Cortex of kidney (tissue), 1 donor: ENCODE measurements at places on chromosomes 12 and 14.

GRCh38 chr14:71022939-71023338 lies 115.7 kb downstream of the PCNX1 start:
- no peak for DNase-seq

DNA sequence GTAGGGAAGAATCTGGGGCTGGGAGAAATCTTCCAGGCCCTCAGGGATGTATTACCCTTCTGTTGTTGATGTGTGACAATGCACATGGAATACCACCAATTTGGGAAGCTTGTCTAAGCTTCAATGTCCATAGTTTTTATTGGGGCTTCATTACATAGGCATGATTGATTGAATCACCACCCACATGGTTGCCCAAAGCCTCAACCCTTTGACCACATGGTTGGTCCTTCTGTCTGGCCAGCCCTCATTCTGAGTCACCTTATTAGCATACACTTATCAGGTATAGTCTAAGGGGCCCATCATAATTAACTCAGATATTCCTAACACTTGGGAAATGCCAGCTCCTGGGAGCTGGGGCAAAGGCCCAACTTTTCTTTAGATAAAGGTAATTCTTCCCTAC lies 93.3 kb downstream of the AKAP6 start:
- no peak for DNase-seq

- no peak for DNase-seq
Measured at GRCh38 chr12:78959556-78959955, 95.0 kb downstream of the SYT1 start.

GRCh38 chr12:67573566-67573965 lies 75.0 kb upstream of the DYRK2 start:
- DNase-seq = no peak

DNA sequence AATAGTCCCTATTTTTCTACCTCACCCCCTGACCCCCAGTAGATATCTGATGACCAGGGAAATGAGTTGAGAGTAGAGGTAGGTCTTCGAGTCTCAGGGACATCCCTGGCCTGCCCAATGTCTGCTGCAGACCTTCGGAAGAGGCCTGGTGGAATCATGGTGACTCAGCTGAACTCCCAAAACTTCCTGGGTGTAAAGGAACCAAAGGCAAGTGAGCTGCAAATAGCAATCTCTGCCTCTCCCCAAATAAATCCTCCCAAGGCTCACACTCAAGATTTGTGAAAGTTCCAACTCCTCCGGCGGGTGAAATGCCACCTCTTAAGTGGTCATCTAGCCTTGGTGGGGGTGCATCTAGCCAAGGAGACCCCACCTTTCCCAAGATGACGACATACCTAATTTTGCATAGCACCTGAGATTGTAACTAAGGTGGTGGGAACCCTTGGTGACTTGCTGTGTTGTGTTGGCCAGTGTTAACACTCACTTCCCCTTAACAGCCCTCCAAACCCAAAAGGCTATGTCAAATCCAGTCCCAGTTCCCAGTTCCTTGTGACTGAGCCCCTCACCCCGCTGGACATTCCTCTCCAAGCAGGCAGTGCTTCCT lies 6.3 kb downstream of the ZFP36L1 start:
- DNase-seq = no peak

- no peak for DNase-seq
Measured at GRCh38 chr12:54040148-54040494, 7.3 kb downstream of the HOXC5 start.

DNA sequence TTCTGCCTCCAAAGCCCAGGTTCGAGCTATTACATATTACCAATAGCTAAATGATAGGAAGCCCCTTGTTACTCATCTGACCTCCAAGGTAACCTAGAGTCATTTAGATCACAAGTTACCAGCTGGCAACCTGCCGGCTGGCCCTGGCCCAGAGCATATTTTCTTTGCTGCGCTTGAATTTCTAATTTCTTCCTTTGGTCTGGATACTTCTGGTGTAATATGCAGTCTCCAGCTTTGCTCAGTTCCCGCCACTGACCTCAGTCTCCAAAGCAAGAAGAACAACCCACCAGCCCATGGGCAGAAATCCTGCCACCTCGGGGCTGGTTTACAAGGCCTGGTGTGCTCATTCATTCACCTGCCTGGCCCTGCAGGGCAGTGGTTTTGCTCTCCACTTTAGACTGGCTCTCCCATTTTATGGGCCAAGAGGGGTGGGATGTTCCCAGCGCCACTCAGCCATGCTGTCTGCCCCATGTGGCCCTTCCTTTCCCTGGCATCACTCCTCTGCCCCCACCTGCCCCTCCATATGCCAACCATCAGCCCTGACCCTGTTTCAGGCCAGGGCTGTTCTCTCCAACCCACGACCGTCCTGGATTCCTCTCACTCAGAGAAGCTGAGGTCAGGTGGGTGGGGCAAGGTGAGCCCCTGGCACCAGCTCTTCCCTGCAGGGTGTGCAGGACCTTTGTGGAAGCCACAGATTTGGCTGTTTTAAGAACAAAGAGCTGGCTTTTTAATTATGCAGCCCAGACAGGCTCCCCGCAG lies 76.0 kb downstream of the PRIMA1 start:
- no peak for DNase-seq

GRCh38 chr12:64059685-64060084 lies 162.4 kb downstream of the KICS2 start:
- no peak for DNase-seq

GRCh38 chr12:5809586-5809985 lies 135.5 kb downstream of the ANO2 start:
- no peak for DNase-seq

- DNase-seq = no peak
Measured at GRCh38 chr12:52005903-52006703, 643 bp upstream of the TAMALIN start.

DNA sequence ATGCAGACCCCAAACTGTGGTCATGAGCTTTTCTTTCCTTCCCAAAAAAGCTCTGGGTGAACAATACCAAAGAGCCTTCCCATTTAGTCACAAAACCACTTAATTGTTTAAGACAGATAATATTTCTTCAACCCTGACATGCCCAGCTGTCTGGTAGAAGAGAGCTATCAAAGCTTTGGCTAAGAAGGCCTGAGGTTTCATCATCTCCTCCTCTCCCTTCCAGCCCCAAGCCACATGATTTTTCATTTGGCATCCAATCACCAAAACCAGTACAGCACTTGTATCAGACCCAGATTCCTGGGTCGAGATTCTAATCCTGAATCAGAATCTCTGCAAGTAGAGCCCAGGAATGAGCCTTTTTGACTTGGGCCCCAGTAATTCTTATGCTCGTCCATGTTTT lies 199.6 kb upstream of the TMEM260 start:
- no peak for DNase-seq

GRCh38 chr12:110785240-110785639 lies 42.5 kb upstream of the PPP1CC start:
- no peak for DNase-seq

DNA sequence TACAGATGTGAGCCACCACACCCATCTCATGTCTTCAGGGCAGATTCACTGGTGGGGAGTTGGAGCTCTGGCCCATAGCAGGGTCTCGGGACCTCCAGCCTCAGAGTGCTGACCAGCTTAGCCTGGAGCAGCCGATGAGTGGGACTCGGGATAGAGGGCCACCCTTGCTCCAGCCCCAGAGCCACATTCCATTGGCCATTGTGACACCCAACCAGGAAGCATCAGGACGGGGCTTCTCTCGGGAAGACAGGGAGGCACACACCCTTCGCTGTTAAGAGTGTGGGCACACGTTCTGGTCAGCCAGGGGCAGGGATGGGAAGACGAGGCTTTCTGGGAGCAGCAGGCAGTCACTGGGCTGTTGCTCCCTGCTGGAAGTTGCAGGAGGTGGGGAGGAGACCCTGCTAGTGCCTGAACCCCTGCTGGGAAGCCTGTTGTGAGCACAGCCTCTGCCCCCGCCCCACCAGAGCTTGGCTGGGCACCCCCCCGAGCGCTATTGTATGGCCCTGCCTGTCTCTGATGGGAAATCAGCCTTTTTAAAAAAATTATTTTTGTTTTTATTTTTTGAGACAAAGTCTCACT lies 1.6 kb downstream of the ADGRD1 start:
- no peak for DNase-seq

GRCh38 chr12:93824514-93825500 lies 147.6 kb downstream of the CRADD start:
- DNase-seq = no peak

- no peak for DNase-seq
Measured at GRCh38 chr12:108914121-108914531, 34.2 kb downstream of the DAO start.

GRCh38 chr12:96057986-96058553 lies 22.7 kb upstream of the LTA4H start:
- DNase-seq = no peak

GRCh38 chr14:20435582-20436362 lies at the start of gene KLHL33:
Gene KLHL33 (minus strand): TSS chr14:20436166. CDS start chr14:20435811, 355 bp downstream.
- no peak for DNase-seq

DNA sequence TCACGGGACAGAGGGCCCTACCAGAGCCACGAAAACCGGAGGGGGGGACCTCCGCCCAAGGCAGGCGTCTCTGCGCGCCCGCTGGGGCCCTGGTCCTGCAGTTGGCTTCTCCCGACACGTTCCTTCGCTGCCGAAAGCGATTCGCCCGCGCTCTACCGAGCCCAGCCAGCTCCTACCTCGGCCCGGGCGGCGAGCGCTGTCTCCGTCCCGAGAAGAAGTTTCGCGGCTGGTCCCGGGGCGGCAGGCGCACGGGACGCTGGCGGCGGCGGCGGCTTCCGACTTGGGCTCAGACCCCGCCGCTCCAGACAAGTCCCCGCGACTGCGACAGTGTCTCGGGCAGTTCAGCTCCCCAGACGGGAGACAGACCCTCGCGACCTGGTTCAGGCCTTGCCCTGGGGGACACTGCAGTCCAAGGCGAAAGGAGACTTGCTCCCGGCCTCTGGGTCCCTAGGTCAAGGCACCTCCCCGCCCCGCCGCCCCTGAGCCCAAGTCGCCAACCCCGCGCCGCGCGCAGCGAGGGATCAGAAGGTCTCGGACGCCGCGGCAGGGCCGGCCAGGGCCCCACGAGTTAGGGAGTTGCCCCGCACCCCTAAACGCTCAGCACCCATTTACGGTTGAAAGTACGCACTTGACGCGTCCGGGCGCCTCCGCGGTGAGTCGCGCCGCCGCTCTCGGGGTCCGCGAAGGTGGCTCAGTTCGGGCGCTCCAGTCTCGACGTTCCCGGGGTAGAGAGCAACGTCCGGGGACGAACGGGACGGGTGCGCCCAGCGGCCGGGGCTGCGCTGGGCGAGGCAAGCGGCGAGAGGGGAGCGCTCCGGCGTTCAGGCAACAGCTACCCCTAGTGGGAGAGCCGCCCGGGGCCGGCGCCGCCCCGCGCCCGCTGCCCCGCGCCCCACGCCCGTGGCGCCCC lies 1.4 kb upstream of the DIO3 start:
- DNase-seq = no peak

- no peak for DNase-seq
Measured at GRCh38 chr12:110704750-110705149, 15.8 kb upstream of the HVCN1 start.

DNA sequence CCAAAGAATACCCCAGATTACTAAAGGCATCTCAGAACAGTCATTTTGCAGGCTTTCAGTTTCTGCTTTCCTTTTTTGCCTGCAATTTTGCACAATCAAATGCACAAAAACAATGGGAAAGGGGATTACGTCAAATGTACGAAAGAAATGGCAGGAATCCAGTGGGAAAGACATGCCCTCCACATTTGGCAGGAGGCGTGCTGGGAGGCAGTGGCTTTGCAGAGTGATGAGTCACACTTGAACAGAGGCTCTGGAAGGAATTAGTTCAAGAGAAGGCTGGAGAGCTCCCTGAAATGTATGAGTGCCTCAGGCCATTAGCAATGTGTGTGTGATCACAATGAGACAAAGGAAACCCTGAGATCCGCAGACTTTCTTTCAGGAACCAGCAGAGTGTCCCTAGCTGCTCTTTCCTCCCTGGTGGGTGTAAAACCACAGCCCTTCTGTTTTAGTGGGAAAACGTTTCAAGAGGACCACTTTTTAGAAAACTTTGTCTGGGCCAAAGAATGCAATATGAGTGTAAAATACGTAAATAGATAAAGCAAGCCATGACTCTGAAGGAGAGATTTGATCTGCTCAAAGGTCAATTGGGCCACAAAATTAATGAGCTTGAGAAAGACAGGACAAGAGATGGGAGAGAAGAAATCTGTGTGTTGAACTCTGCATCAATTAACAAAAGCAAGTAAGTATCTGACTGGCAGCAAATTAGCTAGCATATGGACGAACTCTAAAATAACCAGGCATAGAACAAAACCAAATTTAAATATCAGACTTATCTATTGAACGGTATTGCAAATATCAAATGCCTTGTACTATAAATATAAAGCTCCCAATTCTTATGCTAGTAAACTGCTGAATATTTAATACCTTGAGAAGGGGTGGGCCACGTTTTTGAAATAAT lies 155.4 kb upstream of the PDE3A start:
- no peak for DNase-seq

DNA sequence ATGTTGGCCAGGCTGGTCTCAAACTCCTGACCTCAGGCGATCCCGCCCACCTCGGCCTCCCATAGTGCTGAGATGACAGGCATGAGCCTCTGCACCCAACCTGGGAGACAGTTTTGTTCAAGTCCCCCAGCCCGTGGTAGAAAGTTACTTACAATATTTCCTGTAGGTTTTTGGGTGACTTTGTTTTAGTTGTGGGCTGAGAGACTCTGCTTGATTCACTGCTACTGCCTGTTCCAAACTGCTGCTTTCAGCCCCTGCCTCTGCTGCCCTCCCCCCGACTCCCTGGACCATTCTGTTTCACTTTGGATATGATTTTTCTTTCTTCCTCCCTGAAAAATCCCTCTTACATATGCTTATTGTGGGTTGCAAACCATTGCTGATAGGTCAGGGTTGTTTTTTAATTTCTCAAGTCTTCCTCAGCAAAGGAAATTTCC lies 13.4 kb upstream of the PCNX1 start:
- DNase-seq = no peak

- no peak for DNase-seq
Measured at GRCh38 chr12:70268972-70269371, 25.7 kb downstream of the CNOT2 start.

GRCh38 chr12:49366652-49367380 lies 446 bp upstream of the SPATS2 start:
- no peak for DNase-seq

- DNase-seq = no peak
Measured at GRCh38 chr14:34228650-34228976, 233.4 kb downstream of the SPTSSA start.

DNA sequence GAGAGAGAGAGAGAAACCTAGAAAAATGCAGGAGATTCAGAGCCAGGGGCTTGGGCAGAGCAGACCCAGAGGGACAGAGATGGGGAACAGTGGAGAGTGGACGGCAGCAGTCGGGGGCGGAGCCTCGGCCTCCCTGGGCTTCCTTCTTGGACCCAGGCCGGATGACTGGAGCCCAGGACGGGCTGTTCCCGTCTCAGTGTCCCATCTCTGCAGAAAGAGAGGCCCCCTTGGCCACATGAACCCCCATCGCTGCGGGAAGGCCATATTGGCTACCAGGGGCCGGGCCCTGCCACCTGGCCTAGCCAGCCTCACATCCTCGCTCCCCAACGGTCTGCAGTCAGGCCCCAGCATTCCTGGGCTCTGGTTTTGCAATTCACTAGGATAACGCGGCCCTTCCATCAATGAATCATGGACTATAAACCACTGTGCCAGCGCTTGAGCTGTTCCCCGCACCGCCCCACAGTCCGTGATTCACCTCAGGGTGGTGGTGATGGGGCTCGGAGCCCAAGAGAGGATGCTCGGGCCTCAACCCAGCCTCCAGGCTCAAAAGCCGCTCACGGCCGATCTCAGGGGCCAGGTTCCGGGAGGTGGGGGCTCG lies 116.5 kb downstream of the RFLNA start:
- no peak for DNase-seq
